Mesendoderm (in vitro differentiated cells): ENCODE measurements at places on chromosomes 5 and 9.

- DNase-seq: peak; percentile 68
Observed at GRCh38 chr9:84315278-84315877, 25.2 kb downstream of the SLC28A3 start.

- no peak for DNase-seq
Observed at GRCh38 chr9:137178201-137178938, 6.5 kb upstream of the TMEM210 start.

GRCh38 chr5:10484774-10485141 is 43.1 kb downstream of the ROPN1L start:
- no peak for DNase-seq

GRCh38 chr5:157184117-157184670 is 3.6 kb downstream of the ITK start:
- no peak for DNase-seq
